Fibroblast of villous mesenchyme (primary cell): ENCODE measurements at places on chromosomes 3 and 15. TPM values are rescaled to one million over a fixed set of nuclear protein-coding genes. Genes with fewer than 3 reads are reported as not detected.

DNA sequence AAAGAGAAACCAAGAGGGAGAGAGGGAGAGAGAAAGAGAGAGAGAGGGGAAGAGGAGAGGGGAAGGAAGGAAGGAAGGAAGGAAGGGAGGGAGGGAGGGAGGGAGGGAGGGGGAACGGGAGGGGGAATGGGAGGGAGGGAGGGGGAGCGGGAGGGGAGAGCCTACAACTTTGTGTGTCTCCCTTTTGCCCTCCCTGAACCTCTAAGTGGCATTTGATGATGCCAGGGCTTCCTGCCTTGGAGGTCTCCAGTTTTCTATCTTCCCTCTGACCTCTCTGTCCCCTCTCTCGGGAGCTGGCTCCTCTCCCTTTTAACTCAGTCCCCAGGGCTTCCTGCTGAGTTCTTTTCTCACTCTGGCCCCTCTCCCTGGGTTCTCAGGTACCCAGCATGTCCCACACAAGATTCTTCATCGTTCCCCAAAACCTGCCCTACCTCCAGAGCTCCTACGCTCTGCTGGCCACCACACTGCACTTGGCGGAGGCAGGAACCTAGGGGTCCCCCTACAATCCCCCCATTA lies 12.5 kb upstream of the FAM174B start:
- DNase-seq = no peak

DNA sequence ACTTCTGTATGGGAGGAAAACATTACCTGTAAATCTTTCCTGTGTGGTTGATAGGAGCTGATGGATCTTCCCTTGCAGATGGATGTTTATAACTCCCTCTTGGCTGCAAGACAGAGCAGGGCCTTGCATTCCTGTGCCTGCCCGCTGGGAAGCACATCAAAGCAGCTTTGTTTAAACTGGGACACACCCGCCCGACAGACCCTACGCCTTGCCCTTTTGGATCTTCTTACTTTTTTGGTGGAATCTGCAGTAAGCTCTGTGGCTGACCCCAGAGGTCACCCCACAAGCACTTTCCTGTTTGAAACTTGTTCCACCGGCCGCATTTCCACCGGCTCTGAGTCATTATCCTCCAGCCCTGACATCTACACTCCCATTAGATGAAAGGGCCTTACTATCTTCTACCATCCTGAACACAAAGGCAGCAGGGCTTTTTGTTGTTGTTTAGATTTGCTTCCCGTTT lies 244.1 kb upstream of the STT3B start:
- peak; percentile 85 for DNase-seq

DNA sequence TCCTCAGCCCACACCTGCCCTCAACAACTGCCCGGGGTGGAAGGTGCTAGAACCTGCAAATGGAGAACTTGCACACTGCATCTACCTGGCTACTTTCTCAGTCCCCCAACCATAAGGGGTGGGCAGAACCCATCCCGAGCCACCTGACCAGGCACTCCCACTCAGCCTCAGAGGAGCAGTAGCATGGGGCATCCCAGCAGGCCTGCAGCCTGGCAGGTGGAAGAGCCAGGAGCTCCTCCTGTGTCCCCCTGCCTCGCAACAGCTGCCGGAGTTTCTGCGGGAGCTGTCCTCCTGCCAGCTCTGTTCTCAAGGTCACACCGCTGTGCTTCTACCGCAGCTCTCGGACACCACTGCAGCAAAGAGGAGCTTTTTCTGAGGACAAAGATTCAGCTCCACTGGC lies 27.5 kb downstream of the RAB6B start:
- no peak for DNase-seq

DNA sequence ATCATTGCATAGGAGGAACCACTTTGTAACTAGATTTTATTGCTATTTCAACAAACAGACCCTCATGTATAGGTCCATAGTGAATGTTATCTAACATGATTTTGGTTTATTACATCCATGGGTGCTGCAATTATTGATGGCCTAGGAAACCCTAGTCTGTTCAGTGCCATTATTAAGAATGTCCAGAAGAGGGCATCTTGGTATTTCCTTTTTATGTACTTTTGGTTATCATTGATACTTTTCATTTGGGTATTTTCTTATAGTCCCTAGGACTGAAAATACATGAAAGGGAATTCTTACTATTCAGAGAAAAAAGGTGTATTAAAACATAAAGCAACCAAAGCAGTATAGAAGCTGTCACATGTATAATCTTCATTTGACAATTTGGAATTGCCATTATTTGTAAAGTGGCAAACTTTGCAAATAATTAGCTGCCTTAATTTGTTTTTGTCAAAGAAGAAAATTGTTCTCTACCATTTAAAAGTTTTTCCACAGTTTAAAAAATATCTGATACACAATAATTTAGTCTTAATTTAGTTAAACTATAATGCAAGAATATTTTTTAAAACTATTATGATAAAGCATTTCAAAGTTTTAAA lies 48.7 kb downstream of the CNOT10 start:
- peak; percentile 48 for DNase-seq

DNA sequence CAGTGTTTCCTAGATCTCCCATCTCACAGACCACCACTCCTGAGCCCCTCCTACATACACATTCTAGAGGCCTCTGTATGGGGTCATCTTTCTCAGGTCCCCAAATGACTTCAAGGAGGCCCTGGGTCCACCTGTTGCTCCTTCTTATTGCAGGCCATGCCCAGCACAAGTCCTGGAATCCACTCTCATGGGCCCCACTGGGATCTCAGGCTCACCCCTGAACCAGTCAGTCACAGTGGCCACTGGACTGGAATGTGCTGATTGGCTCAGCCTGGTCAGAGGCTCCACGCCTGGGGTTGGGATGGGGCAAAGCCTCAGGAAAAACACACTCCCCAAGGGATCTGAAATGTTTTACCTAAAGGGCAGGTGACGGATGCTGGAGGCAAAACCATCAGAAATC lies 55.7 kb downstream of the SPSB4 start:
- DNase-seq = no peak

DNA sequence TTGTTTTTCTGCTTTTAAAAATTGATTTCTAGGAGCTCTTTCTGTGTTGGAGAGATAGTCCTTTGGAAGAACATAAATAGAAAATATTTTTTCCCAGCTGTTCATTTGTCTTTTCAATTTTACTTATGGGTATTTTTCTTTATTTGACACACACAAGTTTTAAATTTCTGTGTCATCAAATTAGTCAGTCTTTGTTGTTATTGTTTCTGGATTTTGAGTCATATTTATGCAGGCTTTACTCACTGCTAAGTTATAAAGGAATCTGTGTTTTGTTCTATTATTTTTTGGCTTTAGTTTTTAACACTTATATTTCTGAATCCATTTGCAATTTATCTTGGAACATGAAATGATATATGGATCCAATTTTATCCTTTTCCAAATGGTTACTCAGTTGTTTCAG lies 5.9 kb upstream of the GHSR start:
- no peak for DNase-seq

GRCh38 chr15:43808960-43809678 lies 8.7 kb downstream of the HYPK start:
- no peak for DNase-seq

- DNase-seq = no peak
These were observed 800.7 kb upstream of the ALCAM start for GRCh38 chr3:104566054-104566453.

GRCh38 chr3:70822669-70823068 lies 510.2 kb upstream of the MDFIC2 start:
- DNase-seq = no peak

- DNase-seq = no peak
These were observed 325.2 kb upstream of the ARL6 start for GRCh38 chr3:97439373-97439772.

GRCh38 chr15:29913528-29914135 lies 91.4 kb upstream of the TJP1 start:
- DNase-seq = peak; percentile 85

GRCh38 chr3:152317956-152318355 lies 49.2 kb downstream of the MBNL1 start:
- DNase-seq = peak; percentile 68

DNA sequence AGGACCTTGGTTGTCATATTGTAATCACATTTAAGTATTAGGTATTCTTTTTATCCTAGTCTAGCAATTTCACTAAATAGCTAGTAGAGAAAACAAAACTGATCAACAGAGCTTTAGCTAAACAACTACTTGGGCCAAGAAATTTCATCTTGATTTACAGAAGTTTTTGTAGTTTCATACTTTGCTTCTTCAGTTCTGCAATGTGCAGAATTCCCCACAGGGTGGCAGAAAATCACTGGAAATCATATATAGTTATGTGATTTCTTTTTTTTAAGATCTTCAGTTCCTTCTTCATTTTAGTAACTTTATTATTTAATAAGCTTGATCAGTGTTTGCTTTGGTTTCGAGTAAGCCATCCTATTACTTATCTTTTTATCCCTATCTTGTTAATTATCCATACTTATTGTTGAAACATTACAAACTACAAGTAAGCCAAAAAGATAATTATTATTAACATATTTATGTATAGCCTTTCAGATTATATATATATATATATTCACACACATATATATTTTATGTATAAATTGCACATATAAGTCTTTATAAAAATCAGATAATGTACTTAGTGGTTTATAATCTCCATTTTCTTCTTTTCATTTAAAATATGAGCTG lies 2.2 kb upstream of the BNIP2 start:
- DNase-seq = peak; percentile 56

DNA sequence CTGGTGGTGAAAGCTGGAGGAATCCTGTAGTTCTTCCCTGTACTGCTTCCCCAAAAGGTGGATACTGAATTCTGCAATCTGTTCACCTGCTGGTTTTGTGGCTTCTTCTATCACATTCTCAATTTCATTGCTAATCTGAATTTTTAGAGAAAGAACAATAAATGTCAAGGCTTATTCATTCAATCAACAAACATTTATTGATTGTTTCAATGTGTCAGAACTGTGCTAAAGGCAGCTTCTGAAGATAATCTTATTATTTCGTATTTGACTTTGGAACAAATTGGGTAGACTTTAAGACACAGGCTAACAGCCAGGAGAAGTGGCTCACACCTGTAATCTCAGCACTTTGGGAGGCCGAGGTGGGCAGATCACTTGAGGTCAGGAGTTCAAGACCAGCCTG lies 46.8 kb downstream of the IMPG2 start:
- no peak for DNase-seq

DNA sequence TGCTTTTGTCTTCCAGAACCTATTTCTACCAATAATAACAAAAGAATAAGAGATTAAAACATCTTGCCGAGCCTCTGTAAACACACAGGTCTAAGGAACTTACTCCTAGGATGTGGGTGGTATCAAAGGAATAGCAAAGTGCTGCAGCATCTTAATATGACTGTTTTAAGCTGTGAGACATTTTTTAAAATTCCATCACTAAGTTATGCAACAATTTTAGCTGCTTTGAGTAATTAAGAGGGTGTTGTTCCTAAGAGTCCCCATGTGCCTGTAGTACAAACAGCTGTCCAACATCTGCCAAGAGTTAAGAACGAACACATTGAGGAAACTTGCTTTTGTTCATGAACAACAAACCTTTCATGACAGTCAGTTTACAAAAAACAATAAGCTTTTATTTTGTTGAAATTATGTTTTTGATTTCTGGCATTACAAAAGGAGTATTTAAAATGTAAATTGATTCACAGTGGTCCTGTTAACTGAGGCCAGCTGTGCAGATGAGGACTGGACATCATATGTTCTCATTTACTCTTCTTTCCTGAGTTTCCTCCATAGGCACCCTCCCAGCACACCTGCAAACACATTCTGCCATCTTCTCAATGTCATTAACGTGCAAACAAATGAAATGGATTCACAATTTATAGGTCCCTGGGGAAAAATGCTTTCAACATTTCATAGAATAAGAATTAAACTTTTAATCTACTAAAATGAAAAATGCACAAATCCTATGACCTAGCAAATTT lies 337.3 kb upstream of the ARHGEF26 start:
- no peak for DNase-seq

GRCh38 chr15:40694688-40695468 lies at the start of gene RAD51:
TSS of gene RAD51 (plus strand) at chr15:40695174. CDS start at chr15:40698759, 3,585 bp downstream.
- peak; percentile 95 for DNase-seq

DNA sequence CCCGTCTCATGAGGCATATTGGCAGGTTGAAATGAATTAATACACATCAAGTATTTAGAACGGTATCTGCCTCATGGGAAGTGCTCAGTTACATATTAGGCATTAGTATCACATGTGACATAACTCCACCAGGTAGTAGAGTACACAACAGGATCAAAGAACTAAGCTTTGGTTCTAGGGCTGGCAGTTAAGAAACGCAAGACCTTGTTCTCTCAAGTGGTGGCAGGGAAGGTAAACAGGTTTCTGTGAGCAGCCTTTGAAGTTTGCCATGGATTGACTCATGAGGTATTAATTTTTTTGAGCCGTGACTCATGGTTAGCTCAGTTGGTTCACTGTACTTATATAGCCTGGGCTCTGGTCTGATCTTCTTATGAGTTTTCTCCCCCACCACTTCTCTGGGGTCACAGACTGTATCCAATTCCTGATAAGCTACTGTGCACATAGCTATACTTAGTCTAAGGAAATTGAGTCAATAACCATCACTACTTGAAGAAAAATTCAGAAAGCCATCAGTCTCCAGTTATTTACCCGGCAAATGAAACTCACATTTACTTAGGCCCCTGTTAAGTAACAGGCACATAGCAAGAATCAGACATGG lies 155.6 kb upstream of the STT3B start:
- peak; percentile 37 for DNase-seq

DNA sequence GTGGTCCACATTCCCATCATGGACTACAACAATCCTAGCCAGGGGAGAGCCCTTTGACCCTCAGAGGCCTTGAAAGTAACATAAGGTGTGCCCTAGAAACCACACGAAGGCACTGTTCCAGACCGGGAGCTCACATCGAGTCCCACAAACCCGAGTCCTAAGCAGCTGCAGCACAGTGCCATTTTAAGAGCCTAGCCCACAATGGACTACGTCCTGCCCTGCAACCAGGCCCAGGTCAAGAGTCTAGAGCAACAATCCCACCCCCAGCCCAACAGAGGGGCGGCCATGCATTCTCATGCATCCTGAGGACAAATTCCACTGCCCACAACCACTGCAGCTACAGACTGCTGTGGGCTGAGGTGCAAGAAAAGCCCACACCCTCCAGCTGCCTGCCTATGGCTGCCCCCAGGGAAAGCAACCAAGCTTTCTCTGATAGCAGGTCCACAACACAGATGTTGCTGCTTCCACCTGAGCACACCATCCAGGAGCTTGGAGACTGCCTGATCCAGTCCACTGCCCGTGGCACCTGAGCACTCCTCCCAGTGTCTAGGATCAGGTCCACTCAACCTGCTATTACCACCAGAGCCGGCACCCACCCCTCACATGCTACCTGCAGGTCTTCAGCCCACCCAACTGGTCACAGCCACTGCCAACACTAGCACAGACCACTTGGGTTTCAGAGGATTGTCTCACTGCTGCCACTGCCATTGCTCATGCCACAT lies 56.8 kb downstream of the IGSF11 start:
- DNase-seq = no peak

Gene P3H2
- 21.9 and 51.8 TPM in 2 replicates for total RNA-seq

Gene TLE3
- total RNA-seq = 13.0 and 27.7 TPM in 2 replicates

Gene PLA2G4E
- not detected in 2 replicates for total RNA-seq

Gene GPR87
- 0.43 TPM in 1 of 2 replicates, not detected in the other for total RNA-seq

Gene PRRT3
- total RNA-seq = 3.2 and 3.5 TPM in 2 replicates

Gene SAMMSON
- not detected in 2 replicates for total RNA-seq

Gene KLHL25
- 4.2 and 4.3 TPM in 2 replicates for total RNA-seq

Gene WDR72
- not detected in 2 replicates for total RNA-seq

Gene CPA3
- total RNA-seq = under 0.01 TPM in 1 of 2 replicates, not detected in the other

Gene CCDC33
- 0.86 and 1.9 TPM in 2 replicates for total RNA-seq

Gene UBAP1L
- 1.7 and 2.3 TPM in 2 replicates for total RNA-seq

Gene C3orf49
- not detected in 2 replicates for total RNA-seq
